Suppressor macrophage treated with lipopolysaccharide for 1 hour (primary cell): ENCODE measurements at places on chromosomes 6 and 20.
A peak's percentile ranks its signal among the peaks of the same experiment; 100 is the strongest.

DNA sequence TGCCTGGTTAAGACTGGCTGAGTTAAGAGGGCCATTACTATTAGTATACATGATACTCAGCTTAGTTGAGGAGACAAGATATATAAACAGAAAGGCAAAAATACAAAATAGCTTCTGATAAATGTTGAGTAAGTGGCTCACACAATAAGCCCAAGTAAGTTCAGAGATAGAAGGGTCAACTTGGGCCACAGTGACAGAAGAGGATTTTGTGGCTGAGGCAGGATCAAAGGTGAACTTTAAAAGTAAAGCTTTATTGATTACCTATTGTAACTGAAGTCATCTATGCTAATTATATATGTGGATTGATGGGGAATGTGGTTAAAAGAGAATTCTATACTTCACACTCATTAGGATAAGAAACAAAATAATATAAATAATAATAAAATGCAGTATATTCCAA lies 80.8 kb downstream of the PHACTR2 start:
- DNase-seq: no peak

GRCh38 chr6:50978380-50979170 lies 159.9 kb downstream of the TFAP2B start:
- DNase-seq: no peak

DNA sequence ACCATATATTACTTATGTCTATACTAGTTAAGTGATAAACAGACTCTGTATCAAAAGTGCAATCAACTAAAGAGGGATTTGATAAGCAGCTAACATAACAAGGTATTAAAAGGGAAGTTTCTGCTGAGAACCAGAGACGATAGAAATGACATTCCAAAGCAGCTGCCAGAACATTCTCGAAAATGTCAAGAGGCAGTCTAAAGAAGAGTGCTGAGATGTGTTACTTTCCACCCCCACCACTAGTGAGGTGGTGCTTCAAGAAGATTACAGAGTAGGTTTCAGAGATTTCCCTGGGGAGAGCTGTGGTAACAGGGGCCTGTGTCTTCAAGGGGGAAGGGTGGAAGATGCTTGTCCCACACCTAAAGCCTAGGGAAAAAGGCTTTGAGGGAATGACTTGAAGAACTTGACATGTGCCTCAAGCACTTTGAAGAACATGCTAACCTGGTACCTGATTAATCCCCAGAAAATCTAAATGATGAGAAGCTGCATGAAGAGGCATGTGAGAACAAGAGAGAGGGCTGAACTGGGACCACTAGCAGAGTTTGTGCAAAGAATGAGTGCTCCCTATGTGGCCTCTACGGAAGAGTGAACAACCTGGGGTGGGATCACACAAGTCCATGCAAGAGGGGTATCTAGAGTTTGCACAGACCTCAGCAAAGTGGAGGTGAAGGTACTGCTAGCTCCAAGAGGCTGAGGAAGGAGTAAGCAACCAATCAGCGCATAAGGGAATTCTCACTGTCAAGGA lies 5.0 kb downstream of the FAM184A start:
- no peak for DNase-seq

DNA sequence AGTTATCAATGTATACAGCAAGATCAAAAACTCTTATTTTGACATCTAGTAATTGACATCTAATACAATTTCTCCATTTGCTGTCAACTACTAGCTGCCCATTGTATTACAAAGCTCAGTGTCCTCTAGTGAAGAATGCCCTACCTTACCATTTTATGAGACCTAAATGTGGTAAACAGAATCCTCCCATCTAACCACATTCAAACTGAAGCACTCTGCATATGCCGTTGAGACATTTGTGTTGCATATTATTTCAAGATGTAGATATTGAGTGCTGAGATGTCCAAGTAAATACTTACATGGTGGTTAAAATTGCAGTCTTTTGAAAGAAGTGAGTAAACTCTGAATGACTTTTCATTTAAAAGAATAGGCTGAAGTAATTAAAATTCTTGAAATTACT lies 597 bp upstream of the GLYATL3 start:
- DNase-seq: no peak

DNA sequence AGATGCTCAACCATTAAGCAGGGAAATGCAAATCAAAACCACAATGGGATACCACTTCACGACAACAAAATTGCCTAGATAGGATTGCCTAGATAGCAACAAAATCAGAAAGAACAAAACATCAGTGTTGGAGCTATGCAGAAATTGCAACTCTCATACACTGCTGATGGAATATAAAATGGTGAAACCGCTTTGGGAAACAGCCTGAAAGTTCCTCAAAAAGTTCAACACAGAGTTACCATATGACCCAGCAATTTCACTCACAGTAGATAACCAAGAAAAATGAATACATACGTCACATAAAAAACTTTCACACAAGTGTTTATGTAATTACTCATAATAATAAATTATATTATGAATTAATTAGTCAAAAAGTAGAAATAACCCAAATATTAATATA lies 78.3 kb downstream of the MAFB start:
- no peak for DNase-seq

DNA sequence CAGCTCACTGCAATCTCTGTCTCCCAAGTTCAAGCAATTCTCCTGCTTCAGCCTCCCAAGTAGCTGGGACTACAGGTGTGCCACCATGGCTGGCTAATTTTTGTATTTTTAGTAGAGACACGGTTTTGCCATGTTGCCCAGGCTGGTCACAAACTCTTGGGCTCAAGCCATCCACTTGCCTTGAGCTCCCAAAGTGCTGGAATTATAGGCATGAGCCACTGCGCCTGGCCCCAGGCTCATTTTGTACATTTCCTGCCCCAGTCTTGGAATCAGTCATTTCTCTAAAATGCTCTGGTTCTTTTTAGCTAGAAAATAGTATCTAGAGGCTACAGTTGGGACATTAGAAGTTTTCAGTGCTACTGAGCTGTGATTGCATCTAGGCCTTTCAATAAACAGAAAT lies 13.5 kb downstream of the MANBAL start:
- DNase-seq: no peak

GRCh38 chr20:36988494-36988966 lies 37.0 kb upstream of the SAMHD1 start:
- no peak for DNase-seq

- DNase-seq: no peak
These were observed 131.9 kb downstream of the FYN start for GRCh38 chr6:111741177-111741952.

- DNase-seq: peak; percentile 79
These were observed 186.7 kb downstream of the PHACTR1 start for GRCh38 chr6:12903246-12903645.

- DNase-seq: peak; percentile 33
These were observed 18.4 kb upstream of the SLC22A1 start for GRCh38 chr6:160102956-160103824.

GRCh38 chr20:23160536-23161243 lies 74.6 kb upstream of the CD93 start:
- DNase-seq: no peak

- peak; percentile 48 for DNase-seq
These were observed 80.9 kb downstream of the HAO1 start for GRCh38 chr20:7859356-7859802.

- DNase-seq: peak; percentile 98
These were observed 102.0 kb downstream of the OR2B2 start for GRCh38 chr6:27809939-27810767.

GRCh38 chr6:27556406-27556805 lies 83.5 kb upstream of the ZNF184 start:
- DNase-seq: no peak

GRCh38 chr20:5928836-5929715 lies 21.3 kb downstream of the TRMT6 start:
- no peak for DNase-seq

DNA sequence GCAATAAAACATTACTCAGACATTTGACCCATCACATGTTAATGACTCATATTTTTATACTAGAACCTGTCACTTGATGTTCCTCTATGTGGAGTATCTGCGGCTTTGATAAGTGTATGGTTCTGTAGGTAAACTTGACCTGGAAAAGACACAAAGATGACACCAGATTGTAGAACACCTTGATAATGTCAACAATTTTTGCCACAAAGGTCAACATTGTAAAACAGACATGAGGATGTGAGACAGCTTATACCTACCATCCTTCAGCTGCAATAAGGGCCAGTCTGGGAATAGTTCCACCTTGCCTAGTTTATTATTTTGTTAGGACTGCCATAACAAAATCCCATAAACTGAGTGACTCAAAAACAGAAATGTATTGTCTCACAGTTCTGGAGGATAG lies 202.4 kb downstream of the LMBRD1 start:
- no peak for DNase-seq

DNA sequence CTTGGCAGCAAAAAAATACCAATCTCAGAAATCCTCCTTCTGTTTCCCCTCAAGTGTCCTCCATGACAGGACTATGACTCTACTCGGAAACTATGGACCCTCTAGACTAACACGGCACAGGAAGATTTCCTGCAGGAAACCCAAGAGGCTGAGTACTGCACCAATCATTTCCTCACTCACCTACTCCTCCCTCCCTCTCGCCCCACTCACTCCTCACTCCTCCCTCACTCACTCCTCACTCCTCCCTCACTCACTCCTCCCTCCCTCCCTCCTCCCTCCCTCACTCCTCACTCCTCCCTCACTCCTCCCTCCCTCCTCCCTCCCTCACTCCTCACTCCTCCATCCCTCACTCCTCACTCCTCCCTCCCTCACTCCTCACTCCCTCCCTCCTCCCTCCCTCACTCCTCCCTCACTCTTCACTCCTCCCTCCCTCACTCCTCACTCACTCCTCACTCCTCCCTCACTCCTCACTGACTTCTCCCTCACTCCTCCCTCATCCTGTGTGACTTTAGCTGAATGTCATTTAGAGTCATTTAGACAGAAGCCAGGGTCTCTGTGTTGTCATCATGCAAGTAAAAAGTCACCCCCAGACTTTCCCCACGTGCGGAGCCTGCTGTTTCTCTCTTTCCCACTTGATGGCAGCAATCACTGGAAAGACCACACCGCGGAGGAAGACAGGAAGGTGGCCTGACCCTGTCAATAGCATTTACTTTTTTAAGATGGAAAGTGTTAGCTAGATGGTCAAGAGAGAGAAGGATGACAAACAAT lies 226.8 kb upstream of the PDE10A start:
- no peak for DNase-seq

GRCh38 chr6:88662653-88663174 lies 300.7 kb downstream of the RNGTT start:
- no peak for DNase-seq

DNA sequence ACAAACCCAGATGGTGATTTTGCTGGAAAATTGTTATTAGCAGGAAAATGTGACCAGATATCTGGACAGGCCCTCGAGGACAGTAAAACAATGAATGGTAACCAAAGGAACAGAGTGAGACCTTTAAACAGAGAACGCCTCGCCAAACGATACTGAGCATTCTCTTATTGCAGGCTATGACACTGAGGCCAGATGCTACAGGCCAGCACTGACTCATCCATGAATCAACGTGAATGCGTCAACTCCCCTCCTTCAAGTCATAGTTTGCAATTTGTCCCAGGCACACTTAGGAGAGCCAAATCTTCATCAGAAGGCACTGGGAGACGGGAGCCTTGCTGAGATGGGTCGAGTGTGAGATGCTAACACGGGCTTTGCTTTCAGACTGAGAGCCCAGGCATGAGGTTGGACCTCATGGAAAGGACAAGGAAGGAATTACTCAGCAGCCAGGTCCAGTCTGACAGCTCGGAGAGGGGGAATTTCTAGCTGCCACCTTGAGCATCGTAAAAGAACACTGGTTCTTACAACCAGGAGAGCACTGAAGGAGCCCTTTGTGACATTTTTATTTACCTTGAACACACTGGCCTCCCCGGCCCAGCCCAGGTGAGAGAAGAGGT lies 60.7 kb downstream of the BMP7 start:
- no peak for DNase-seq

- DNase-seq: no peak
These were observed 129.9 kb downstream of the SMAP1 start for GRCh38 chr6:70797625-70798024.

DNA sequence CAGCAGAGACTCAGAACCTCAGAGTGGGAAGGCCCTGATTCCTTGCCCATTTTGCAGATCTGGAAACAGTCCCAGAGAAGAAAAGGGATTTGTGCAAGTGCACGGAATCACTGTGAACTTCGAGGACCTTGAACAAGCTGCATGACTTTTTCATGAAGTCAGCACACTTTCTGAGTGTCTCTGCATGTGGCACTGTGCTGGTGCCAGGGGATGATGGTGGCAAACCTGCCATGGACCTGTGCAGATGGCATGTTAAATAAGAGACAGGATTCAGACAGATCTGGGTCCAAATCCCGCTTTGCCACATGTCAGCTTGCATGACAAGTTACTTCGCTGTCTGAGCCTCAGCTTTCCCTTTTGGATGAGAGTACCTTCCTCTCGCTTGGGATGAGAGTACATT lies 26.8 kb downstream of the ZNF831 start:
- no peak for DNase-seq

GRCh38 chr20:19304886-19305415 lies 92.5 kb downstream of the SLC24A3 start:
- peak; percentile 53 for DNase-seq

GRCh38 chr20:17992847-17993513 lies 24.2 kb downstream of the MGME1 start:
- no peak for DNase-seq

- peak; percentile 27 for DNase-seq
These were observed 10.1 kb upstream of the SIRPD start for GRCh38 chr20:1567392-1568162.

GRCh38 chr6:43953256-43953655 lies 174.0 kb downstream of the MRPL14 start:
- DNase-seq: no peak

DNA sequence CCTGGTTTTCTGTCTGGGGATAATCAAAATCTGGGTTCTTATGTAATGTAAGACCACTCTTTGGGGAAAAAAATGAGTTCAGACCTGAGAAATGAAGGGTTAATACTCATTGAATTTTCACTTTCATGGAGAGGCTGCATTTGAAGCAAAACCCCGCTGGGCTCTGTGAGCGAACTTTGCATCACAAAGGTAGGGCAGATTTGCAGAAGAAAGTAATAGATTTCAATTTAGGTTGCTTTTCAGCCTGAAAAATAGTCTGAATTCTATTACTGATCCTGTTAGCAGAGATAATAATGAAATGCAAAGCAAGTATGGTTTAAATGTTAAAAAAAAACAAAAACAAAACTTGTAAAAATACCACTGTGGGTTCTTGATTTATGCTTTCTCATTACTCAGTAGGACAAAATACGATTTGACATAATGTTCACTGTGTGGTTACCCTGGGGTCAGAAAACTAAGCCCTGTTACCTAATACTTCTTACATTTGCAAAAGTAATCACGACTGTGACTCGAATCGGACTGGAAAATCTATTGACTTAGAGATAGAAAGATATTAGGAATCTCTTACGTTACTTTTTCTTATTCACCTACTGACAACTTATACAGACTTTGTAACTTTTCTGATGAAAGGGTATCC lies 72.2 kb downstream of the UST start:
- DNase-seq: no peak

GRCh38 chr6:126923807-126924206 lies 194.7 kb upstream of the RSPO3 start:
- no peak for DNase-seq

GRCh38 chr6:98639089-98639635 lies 195.2 kb upstream of the POU3F2 start:
- DNase-seq: no peak
